ENCODE measurements at places on chromosomes 6 and 20.

GRCh38 chr6:20868397-20869096 lies 334.3 kb downstream of the CDKAL1 start:
- DNase-seq, result no peak

- peak; percentile 81 for DNase-seq
Measured at GRCh38 chr6:27809939-27810767, 102.0 kb downstream of the OR2B2 start.

DNA sequence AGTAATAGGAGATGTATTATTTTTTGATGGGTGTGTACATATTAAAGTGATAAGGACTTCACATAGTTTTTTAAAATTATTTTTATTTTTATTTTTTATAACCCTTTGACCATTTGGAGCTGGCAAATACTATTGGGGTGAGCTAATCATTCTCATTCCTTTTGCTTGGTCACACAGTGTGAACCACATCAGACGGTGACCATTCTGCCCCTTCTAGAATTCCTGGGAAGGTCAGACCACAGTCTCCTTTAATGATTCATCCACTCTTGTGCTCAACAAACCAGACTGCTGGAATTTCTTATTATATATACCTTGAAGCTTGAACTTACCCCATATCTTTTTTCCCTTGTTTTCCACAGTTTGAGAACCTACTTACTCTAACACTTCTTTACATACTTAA lies 23.9 kb upstream of the PRL start:
- no peak for DNase-seq

DNA sequence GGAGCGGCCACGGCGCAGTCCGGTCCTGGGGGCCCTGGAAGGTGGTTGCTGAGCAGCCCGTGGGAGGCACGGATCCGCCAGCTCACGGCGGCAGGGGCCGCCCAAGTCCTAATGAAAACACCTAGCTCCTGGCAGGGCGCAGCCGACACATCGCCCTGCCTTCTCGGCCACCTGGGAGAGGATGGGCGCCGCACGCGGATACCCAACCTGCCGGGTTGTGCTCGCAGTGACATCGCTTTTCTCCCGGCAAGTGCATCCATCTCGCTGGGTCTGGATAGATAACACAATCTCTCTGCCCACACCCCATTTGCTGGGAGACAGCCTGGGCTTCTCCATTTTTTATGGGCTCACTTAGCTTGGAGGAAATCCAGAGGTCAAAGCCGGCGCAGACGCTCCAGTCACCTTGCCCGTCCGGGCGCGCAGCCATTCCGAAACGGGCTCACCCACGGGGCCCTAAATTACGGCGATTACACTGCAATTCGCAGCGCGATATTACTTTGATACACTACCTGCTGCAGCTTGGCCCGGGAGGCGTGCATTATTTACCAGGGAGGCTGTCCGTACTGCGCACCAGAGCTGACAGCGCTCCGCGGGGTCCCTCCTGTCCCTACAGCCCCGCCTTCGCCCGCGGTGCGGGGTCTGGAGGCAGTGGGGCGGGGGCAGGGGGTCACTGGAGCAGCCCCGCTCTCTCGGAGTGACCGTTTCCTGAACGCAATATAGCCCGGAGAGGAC lies 36.2 kb upstream of the CCDC167 start:
- DNase-seq, result no peak

DNA sequence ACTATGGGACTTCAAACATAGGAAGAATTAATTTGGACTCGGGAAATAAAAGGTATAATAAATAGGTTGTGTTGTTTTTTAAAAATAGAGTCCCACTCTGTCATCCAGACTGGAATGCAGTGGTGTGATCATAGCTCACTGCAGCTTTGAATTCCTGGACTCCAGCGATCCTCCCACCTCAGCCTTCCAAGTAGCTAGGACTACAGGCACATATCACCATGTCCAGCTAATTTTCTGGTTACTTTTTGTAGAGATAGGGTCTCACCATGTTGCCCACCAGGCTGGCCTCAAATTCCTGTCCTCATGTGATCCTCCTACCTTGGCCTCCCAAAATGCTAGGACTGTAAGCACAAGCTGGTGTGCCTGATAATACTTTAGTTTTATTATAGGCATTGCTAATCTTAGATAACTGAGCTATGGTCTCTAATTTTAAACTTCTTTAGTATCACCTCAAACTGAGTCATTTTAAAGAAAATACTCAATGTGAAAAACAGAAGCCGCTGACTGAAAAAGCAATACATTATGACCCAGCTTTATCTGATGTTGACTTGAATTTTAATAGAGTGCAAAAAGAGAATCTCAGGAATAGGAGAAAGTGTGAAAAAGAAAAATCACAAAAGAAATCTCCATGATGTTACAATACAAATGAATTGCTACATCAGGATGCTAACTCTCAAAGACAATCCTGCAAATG lies 251.0 kb downstream of the RNGTT start:
- no peak for DNase-seq

DNA sequence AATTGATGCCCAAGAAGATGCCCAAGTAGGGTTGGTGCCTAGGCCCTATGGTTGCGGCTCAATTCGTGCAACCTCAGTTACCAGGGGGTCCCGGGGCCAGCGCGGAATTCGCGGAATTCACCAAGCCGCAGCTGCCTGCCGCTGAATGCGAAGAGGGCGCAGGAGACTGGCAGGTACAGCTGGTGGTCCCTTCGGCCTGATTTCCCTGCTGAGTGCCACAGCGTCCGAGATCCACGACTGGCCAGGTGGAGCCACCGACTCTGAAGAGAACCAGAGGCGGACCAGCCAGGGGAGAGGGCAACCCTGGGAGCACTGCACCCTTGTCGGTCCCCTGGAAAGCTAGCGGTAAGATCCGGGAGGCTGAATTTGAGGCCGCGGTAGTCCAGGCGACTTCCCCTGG lies 6.8 kb upstream of the TFAP2D start:
- no peak for DNase-seq

GRCh38 chr6:90156861-90157260 lies 139.8 kb downstream of the BACH2 start:
- DNase-seq, result no peak

DNA sequence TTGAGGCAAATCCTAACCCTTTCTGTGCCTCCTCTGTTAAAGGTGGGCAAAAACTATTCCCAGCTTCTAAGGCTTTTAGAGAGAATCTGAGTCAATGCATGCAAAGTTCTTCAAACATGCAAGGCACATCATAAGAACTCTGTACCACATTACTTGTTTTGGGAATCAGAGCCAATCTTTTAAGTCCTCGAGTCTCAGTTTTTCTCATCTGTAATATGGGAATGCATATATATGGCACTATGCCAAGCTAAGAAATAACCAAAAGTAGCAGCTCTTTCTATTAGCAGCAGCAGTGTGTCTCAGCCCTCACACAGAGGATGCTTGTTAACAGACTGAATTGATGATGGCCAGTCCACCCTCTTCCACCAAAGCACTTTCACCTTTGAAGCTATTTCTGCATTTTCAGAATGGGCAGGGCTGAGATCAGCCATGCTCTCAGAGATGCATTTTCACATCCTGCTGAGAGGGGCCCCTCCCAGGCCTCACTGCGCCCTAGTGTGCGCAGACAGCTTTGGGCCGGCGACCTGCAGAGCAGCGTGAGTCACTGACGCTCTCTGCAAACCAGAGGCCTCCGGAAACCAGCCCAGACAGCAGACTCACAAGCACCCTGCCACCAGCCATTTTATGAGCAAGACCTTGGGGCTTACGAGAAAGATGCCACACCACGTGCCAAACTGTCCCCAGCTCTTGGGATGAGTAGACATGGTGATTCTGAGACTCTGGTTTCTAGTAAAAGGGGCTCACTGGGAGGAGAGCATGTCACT lies 138.0 kb downstream of the NFATC2 start:
- DNase-seq, result no peak

DNA sequence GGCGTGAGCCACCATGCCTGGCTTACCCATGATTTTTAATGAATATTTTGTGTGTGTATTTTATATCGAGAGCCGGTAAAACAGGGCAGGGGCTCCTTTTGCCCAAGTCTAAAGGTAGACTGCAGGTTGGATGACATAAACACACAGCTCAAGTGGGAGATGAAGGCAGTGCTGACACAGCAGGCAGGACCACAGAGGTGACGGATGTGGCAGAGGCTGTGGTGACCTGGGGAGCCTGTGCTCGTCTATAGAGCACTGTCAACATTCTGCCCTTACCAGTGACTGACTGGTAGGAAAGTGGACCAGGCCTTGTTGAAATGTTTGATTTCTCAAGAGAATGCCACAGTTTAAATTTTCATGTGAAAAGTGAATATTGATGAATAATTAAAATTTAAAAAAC lies 137.5 kb downstream of the ZFP64 start:
- no peak for DNase-seq

DNA sequence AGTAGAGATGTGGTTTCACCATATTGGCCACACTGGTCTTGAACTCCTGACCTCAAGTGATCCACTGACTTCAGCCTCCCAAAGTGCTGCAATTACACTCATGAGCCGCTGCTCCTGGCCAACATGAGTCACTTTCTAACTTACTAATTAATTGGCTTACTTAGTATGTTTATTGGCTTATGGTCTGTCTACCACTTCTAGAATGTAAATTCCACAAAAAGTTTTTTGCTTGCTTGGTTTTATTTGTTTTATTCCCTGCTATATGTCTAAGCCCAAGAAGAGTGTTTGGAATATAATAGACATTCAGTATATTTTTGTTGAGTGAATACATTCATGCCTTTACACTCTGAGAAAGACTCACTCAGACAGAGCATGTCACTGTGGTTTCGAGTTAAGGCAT lies 86.0 kb downstream of the SAMD3 start:
- no peak for DNase-seq

- peak; percentile 69 for DNase-seq
Measured at GRCh38 chr20:62355516-62355877, 11.6 kb downstream of the LAMA5 start.

GRCh38 chr6:127299522-127300240 lies 33.0 kb downstream of the RNF146 start:
- DNase-seq, result no peak

DNA sequence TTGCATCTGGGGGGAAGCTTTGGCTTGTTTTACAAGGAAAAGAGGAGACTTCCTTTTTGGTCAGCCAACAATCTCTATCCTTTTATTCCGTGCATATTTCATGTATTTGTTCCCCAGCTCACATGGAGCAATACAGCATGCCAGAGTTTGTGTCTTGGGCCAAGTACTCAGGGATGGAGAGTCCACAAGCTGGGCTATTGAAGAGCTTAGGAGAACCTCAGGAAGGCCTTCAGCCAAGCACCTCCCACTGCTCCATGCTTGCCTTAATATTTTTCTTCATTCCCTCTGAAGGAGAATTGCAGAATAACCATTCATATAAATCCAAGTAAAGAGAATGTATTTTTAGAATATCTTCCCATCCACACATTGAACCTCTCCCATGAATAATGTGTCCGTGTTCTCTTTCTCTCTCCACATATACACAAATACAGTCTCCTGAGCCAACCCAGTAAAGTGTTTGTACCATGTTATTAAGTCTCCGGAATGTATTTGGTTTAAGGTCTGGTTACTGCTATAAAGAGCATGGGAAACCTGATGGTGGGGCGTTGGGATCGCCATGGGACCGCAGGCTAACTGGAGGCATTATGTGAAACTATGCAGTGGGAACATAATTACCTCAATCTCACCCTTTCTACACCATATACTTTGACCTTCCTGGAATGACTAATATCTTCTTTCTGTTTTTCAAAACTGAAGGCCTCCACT lies 3.0 kb downstream of the LAMA4 start:
- no peak for DNase-seq

DNA sequence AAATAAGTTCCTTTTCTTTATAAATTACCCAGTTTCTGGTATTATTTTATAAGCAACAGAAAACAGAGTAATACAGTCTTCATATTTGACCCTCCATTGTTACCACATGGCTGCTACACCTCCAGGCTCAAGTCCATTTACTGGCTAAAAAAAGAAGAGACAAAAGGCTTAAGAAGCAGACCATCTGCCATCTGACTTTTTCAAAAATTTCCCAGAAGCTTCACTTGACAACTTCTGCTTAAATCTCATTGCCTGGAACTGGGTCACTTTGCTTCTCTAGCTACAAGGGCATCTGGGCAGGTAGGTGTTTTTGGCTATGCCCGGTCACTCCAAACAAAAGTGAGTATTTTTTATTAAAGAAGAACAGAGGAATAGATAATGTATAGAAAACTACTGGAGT lies 118.0 kb downstream of the GRM1 start:
- DNase-seq, result no peak

- DNase-seq, result no peak
Measured at GRCh38 chr6:89888871-89889270, 5.4 kb upstream of the GJA10 start.

DNA sequence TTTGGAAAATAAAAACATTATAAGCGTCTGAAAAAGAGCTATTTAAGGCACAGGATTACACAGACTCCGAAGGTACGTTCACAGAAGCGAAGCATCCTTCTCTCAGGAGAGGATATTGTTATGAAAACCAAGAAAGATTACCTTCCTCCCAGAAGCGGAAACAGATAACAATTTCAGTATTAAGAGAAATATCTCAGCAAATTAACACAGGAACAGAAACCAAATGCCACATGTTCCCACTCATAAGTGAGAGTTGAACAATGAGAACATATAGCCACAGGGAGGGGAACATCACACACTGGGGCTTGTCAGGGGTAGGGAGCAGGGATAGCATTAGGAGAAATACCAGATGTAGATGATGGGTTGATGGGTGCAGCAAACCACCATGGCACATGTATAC lies 109.7 kb downstream of the CDK19 start:
- DNase-seq, result no peak

GRCh38 chr20:56720620-56721213 lies 91.6 kb downstream of the TFAP2C start:
- DNase-seq, result no peak

- DNase-seq, result no peak
Measured at GRCh38 chr20:61760321-61760720, 305.4 kb downstream of the TAF4 start.

DNA sequence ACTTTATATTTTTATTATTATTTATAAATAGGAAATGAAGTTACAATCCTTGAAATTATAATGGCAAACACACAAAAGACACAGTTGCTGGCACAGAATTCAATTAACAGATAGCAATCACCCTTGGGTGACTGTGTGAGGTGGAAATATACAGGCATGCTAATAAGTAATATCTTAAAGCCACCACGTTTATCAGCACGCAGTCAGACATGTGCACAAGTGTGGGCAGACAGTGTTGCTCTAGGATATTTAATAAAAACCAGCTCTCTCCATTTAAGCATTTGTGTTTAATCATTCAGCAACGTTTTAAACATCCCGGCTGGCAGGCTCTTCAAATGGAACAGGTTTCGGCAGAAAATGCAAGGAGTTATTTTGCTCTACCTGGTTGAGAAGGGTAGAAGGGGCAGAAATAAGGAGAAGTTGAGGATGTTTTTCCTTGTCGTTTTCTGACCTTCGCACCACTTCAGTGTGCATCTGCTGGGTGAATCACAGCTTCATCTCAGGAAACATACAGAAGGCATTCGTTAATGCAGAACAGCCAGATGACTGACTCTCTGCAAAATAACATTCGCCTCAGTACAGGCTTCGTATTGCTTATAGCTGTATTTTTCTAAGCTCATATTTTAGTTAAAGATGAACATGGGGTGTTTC lies 585.1 kb downstream of the QKI start:
- no peak for DNase-seq

DNA sequence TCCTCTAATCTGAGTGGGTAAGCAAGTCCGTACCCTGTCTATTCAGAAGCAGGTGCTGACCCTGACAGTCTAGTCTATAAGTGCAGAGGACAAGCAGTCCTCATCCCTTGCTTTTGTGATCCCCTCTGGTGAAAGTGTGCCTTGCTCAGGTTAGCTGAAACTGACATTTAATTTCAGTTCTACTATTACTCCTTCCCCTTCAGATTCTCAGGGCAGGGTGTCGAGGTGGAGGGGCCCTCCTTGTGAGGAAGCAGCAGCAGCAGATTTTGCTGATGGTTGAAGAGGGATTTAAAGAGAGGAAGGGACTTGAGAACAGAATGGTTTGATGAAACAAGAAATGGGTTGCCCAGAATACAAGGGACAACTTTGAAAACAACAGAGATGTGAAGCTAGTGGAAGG lies 309.3 kb downstream of the CLIC5 start:
- no peak for DNase-seq
